Uterine smooth muscle cell (primary cell): ENCODE measurements at places on chromosomes 11 and 22. TPM values are rescaled to one million over a fixed set of nuclear protein-coding genes. Genes with fewer than 3 reads are reported as not detected.

Gene DEFB131B
- not detected in 2 replicates for total RNA-seq

Gene PHOX2A
- total RNA-seq = not detected in 2 replicates

Gene TLCD5
- total RNA-seq = 9.1 and 10.1 TPM in 2 replicates

Gene LSP1
- 0.33 and 0.62 TPM in 2 replicates for total RNA-seq

Gene NXPE4
- total RNA-seq = not detected in 2 replicates

Gene C11orf86
- not detected in 2 replicates for total RNA-seq

Gene NAALADL1
- 24.7 and 31.5 TPM in 2 replicates for total RNA-seq

Gene SLC22A8
- total RNA-seq = under 0.01 TPM in 1 of 2 replicates, not detected in the other

Gene GAB4
- total RNA-seq = not detected in 2 replicates

Gene SORL1
- 2.3 and 10.6 TPM in 2 replicates for total RNA-seq

Gene FGF4
- total RNA-seq = not detected in 2 replicates

Gene CCDC15
- total RNA-seq = 2.4 and 6.4 TPM in 2 replicates

Gene ADORA2A
- 1.00 and 1.1 TPM in 2 replicates for total RNA-seq

Gene BIRC3
- 0.50 and 0.89 TPM in 2 replicates for total RNA-seq

Gene CSNK1E
- total RNA-seq = 89.1 and 123 TPM in 2 replicates

Gene OR51B4
- total RNA-seq = 0.11 TPM in 1 of 2 replicates, not detected in the other

Gene TUB
- total RNA-seq = 8.9 and 16.7 TPM in 2 replicates

Gene CCDC87
- total RNA-seq = 0.11 and 0.25 TPM in 2 replicates

Gene GRAP2
- total RNA-seq = not detected in 2 replicates

Gene NAGA
- 43.2 and 48.5 TPM in 2 replicates for total RNA-seq

Gene BET1L
- total RNA-seq = 17.9 and 21.6 TPM in 2 replicates

Gene IL18
- 2.0 and 2.3 TPM in 2 replicates for total RNA-seq

Gene KREMEN1
- 3.1 and 6.6 TPM in 2 replicates for total RNA-seq

Gene OR2D2
- total RNA-seq = 0.50 and 1.5 TPM in 2 replicates

Gene LAYN
- 34.1 and 45.0 TPM in 2 replicates for total RNA-seq

Gene ACR
- total RNA-seq = not detected in 2 replicates

Gene INPP5J
- total RNA-seq = 0.11 and 0.12 TPM in 2 replicates

Gene PPFIBP2
- total RNA-seq = 8.1 and 16.9 TPM in 2 replicates

Gene CD44
- 366 and 419 TPM in 2 replicates for total RNA-seq

Gene MS4A1
- not detected in 2 replicates for total RNA-seq

Gene FGF3
- total RNA-seq = not detected in 2 replicates

Gene CDCA5
- 7.1 and 18.6 TPM in 2 replicates for total RNA-seq

Gene SLC17A6
- total RNA-seq = not detected in 2 replicates

Gene SCGB1D1
- not detected in 2 replicates for total RNA-seq

Gene OR8A1
- not detected in 2 replicates for total RNA-seq

Gene PKP3
- total RNA-seq = 0.66 and 0.87 TPM in 2 replicates
